ENCODE measurements at places on chromosomes 7 and 10. TPM values are rescaled to one million over a fixed set of nuclear protein-coding genes. Genes with fewer than 3 reads are reported as not detected.

Gene PRKG1
- total RNA-seq: 15.3 TPM

DNA sequence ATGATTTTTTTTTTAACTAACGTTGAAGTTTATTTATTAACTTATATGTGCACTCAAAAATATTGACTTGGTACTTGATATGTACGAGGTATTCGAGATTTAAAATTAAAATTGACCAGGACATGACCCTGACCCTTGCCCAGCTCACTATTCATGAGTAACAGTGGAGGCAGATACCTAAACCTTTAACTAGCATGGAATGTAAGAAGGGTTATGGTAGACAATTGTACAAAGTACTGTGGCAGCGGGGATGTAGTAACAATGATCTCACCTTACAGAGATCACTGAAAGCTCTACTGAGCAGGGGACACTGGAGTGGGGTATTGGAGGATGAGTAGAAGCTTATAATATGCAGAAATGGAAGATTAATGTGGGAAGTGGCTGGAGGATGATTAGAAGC is 60.8 kb downstream of the ADRA2A start:
- no peaks in the 10 kb centered on the region for H3K4me1 ChIP-seq
- no peak overlapping the region for H3K27ac ChIP-seq
- no peaks in the 10 kb centered on the region for H3K27me3 ChIP-seq
- H3K4me3 ChIP-seq: no peak overlapping the region
- no peaks in the 10 kb centered on the region for H3K36me3 ChIP-seq

DNA sequence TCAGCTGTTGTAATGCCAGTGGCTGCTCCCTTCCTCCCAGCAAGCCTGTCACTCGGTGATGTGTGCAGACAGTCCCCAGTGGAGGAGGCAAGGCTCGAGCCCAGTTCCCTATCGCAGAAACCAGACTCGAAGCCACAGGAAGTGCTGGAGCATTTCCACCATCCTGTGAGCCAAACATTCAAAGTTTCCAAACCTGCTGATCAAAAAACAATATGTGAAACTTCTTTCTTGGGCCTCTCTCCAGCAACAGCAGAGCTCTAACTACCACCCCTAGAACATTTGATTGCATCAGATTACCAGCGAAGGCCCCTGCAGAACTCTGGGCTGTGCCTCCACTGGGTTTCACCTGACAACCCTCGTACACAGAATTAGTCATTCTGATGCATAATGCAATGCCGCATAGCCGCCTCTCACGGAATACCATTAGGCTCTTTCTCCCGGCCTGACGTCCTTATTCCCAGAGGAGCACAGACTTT is 94.0 kb downstream of the ELMO1 start:
- H3K27ac ChIP-seq: no peak overlapping the region
- no peaks in the 10 kb centered on the region for H3K27me3 ChIP-seq
- no peak overlapping the region for H3K4me3 ChIP-seq
- no peaks in the 10 kb centered on the region for H3K36me3 ChIP-seq
- peak; percentile 26 for DNase-seq

GRCh38 chr7:925601-926000 is 28.9 kb downstream of the ADAP1 start:
- DNase-seq: no peak
- H3K4me3 ChIP-seq: no peak overlapping the region
- H3K27ac ChIP-seq: no peak overlapping the region
- no peaks in the 10 kb centered on the region for H3K36me3 ChIP-seq
- no peaks in the 10 kb centered on the region for H3K27me3 ChIP-seq
- peaks cover 7% of the 10 kb centered on the region for H3K4me1 ChIP-seq

GRCh38 chr7:68256295-68256694 is 1259.7 kb downstream of the TYW1 start:
- no peak overlapping the region for H3K27ac ChIP-seq
- H3K4me3 ChIP-seq: no peak overlapping the region
- no peak for DNase-seq
- no peaks in the 10 kb centered on the region for H3K36me3 ChIP-seq
